OCI-M1 (cell line): ENCODE measurements at places on chromosomes 2 and 18.
A peak's percentile ranks its signal among the peaks of the same experiment; 100 is the strongest.

- DNase-seq: no peak
Observed at GRCh38 chr2:237639052-237639835, 11.9 kb downstream of the LRRFIP1 start.

DNA sequence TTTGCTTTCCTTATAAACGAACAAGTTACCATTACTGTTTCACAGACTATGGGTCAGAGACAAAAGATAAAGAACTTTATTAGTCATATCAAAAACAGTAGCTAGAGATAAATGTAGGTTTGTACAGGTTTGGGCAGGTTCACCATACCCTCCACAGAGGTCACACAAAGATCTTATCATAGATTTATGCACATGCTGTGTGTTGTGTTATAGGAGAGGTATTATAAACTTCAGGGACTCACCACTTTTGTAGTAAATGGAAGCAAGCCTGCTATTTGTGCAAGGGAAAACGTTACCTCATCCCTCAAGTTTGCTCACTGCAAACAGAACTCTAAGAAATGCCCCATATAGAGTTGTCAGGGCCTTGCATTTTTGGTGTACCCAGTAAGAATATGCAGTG lies 584.5 kb upstream of the LRRTM1 start:
- DNase-seq: no peak

GRCh38 chr18:5455674-5456073 lies 88.1 kb downstream of the EPB41L3 start:
- no peak for DNase-seq

DNA sequence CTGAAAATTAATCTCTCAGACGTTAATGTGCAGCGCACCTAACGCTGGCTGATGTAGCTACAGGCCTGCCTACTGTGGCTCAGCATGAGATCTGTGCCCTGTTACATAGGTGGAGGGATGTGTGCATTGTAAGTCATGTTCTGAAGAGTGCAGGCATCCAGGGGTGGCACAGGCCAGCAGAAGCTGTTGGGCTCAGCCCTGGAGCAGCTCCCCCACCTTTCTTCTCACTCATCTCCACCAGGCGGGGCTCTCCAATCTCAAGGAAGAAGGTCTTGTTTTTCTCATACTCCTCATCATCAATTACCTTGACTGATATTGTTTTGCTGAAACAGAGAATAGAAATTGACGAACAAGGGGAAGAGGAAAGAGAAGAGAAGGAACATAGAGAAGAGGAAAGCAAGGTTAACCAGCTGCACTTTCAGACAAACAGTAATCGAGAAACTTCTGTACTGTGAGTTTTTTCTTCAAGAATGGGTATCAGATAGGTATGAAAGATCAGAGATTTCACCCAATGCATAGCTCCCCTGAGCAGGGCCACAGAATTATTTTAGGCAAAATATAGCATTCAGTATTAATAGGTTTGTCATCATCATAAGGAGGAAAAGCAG lies 273.6 kb downstream of the SLC8A1 start:
- DNase-seq: no peak

- DNase-seq: no peak
Observed at GRCh38 chr2:171318463-171318934, 115.3 kb downstream of the METTL8 start.

DNA sequence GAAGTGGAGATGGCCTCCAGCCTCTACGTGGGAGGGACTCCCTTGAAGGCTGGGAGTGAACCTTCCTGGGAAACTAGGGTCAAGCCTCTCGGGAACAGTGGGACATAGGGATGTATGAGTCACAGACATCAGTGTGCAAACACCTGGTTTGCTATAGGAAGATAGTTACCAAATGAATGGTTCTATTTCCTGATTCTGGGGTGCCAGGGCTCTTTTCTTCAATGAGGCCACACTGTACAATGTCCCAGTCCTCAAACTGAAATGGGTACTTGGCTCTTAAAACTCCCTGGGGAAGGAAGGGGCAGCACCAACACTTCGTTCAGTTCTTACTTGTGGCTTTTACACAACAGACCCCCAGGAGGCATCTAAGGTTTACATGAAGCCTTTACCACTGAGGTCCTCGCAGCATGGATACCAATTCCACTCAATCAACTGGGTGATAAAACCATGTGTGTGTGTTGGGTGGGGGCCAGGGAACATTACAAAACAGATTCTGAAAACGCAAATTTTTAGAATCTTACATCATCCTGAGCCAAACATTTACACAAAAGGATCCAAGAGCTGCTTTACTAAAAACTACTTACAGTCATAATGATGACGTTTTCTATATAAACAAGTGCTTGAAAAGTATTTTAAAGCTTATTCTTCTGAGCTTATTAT lies 10.4 kb downstream of the ERFE start:
- peak; percentile 85 for DNase-seq

- no peak for DNase-seq
Observed at GRCh38 chr2:237198164-237198855, 112.6 kb downstream of the COPS8 start.

DNA sequence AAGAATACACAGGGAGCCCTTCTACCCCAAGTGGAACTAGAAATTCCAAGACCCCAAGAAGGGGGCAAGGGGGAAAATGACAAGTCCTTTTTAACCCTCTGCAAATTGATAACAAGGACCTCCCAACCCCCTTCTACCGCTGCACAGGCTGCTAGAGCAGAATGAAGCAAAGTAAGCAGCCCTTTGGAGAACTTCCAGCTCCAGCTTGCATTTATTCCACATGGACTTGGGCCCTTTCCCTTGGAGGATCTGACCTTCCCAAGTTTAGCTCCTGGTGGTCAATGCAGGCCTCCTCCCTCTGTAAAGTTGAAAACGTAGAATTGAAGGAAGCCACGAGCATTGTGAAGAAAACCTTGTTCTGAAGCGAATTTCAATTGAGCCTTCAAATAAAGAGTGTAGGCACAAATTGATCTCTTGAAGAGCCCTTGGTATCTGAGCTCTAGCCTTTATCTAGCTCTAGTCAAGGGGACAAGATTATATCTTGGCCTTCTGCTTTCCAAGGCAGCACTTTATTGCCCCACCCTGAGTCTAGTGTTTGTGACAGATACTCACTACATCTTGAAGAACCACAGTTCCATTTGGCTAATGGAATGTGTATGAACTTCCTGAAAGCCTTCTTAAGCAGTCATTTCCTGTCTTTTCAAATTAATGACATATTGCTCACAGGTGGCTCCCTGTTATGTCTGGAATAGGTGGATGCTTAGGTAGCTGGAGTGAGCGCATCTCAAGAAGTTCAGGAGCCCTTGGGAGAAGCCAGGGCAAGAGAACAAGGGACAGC lies 37.2 kb downstream of the SLC14A2 start:
- no peak for DNase-seq

GRCh38 chr18:2179498-2180183 lies 391.7 kb downstream of the METTL4 start:
- DNase-seq: no peak

GRCh38 chr18:59902131-59902992 lies 2.6 kb downstream of the PMAIP1 start:
- DNase-seq: peak; percentile 17

- no peak for DNase-seq
Observed at GRCh38 chr18:23209031-23209430, 73.7 kb downstream of the CABLES1 start.
